ENCODE measurements at places on chromosomes 4 and X.

DNA sequence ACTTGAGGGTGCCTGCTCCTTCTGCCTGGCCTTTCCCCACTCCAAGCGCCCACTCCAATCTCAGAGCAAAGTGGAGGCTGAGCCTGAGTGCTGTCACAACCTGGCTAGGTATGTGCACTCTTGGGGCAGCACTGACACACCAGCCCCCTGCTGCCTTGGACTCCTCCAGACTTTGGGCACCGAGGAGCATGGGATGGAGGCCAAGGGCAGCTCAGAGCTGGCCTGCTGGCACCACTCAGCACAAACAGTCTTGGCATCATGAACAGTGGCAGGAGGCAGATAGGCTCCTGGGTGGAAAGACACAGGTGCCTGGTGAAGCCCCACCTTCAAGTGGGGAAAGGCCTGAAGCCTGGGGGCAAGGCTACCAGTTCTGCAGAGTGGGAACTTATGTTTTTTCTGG is 91.8 kb downstream of the KCNIP4 start:
- DNase-seq = no peak

DNA sequence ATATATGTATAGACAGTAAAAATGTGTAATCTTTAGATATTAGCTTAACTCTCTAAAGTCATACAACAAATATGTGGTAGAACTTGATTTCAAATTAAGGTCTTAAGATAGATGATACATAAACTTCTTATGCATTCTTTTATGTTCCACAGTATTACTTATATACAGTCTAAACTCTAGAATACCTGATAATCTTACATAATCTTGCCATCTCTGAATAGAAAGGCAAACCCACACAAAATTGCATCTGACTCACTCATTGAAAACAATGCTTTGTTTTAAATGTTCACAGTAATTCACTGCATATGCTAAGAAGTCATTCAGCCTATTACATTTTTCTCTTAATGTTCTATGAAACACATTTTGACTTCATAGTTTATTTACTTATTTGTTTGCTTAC is 10.1 kb downstream of the SULT1B1 start:
- no peak for DNase-seq

GRCh38 chr4:2136726-2137125 is 77.6 kb downstream of the NAT8L start:
- DNase-seq = no peak

DNA sequence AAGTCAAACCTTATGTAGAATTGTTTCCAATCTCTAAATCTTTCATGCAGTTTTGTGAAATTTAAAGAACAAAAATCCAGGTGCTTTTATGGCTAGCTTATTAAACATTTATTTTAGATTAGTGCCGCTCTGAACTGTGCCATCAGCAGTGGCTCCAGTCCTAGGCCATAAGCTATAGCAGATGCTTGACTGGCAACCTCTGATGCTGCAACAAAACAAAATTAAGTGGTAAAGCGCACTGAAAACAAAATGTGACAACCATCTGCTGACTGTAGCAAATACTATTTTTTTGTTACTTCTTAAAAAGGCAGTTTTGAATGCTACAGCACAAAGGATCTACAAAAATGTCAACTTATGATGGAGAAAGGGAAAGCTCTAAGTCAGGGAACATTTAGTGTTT is 237.4 kb downstream of the DCLK2 start:
- DNase-seq = no peak

DNA sequence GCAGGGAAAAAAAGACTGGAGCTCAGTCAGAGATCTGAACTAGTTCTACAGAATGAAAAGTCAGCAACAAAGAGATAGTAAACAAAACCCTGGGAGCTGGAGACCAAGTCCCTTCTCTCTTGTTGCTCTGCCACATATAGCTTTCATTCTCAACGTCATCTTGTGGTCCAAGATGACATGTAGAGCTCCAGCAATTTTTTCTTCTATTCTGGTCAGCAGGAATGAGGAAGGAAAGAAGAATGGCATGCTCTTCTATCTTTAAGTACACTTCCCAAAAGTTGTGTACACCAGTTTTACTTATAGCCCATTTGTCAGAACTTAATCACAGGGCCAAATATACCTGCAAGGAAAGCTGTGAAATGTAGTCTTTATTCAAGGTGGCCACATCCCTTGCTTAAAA is 45.6 kb downstream of the RAP2C start:
- no peak for DNase-seq

GRCh38 chrX:45714866-45715265 is 514.2 kb upstream of the DIPK2B start:
- DNase-seq = no peak

- DNase-seq = no peak
Measured at GRCh38 chr4:141388481-141388880, 167.8 kb downstream of the ZNF330 start.

GRCh38 chrX:54093571-54093970 is 49.3 kb upstream of the PHF8 start:
- no peak for DNase-seq

Data from SJCRH30 (cell line).